ENCODE measurements at places on chromosomes 5 and 9. TPM values are rescaled to one million over a fixed set of nuclear protein-coding genes. Genes with fewer than 3 reads are reported as not detected.

The PCDHGA4 gene
- 8.2 TPM for total RNA-seq

The DOCK2 gene
- 8.9 TPM for total RNA-seq

The PAEP gene
- total RNA-seq, result 0.55 TPM

The SLC4A9 gene
- total RNA-seq, result 0.39 TPM

Measured in spinal cord (tissue), 10 donors.